Mesenteric fat pad (tissue), 1 donor: ENCODE measurements at places on chromosomes 11 and 22.

- DNase-seq: no peak
These were observed 5.0 kb downstream of the SEZ6L start for GRCh38 chr22:26174280-26174679.

DNA sequence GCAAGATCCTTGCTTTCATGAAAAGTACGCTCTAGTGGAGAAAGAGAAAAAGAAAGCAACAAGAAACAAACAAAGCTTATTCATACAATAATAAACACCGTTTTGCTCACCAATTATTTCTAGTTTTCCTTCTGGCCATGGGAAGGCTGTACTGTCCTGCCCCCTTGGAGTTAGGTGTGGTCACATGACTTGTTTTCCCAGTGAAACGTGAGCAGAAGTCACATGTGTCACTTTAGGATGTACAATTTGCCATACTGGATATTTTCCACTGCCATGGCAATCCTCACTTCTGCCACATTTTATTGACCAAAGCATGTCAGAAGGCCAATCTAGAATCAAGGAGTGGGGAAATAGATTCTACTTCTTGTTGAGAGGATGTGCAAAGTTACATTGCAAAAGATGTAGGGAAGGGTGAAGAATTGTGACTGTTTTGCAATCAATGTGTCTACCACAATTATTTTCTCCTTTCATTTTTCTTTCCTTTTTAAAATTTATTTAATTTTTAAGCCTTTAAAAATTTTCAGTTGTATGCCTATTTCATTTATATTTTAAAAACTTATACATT, 24.3 kb upstream of the TRAF6 start:
- no peak for DNase-seq

DNA sequence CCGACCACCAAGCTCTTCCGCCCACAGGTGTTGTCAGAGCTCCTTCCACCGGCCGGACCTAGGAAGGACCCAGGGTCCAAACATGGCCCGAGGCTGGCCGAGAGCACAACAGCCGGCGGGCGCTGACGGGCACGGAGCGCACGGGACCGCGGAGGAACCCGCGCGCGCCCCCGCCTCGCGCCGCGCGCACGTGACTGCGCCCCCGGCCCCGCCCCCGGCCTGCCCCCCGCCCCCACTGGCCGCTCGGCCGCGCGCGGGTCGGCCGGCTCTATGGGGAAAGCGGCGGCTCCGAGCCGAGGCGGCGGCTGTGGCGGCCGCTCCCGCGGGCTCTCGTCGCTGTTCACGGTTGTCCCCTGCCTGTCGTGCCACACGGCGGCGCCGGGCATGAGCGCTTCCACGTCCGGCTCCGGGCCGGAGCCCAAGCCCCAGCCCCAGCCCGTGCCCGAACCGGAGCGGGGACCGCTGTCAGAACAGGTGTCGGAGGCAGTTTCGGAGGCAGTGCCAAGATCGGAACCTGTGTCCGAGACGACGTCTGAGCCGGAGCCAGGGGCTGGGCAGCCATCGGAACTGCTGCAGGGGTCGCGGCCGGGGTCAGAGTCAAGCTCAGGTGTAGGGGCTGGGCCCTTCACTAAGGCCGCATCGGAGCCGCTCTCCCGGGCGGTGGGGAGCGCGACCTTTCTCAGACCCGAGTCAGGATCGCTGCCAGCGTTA, at the start of gene OSBP2:
TSS of gene OSBP2 (plus strand) at position 235 of the 711 bp plus-strand sequence. CDS start at position 271, 36 bp downstream.
- peak; percentile 87 for DNase-seq

GRCh38 chr11:95715777-95716241, 73.8 kb downstream of the FAM76B start:
- DNase-seq: no peak

DNA sequence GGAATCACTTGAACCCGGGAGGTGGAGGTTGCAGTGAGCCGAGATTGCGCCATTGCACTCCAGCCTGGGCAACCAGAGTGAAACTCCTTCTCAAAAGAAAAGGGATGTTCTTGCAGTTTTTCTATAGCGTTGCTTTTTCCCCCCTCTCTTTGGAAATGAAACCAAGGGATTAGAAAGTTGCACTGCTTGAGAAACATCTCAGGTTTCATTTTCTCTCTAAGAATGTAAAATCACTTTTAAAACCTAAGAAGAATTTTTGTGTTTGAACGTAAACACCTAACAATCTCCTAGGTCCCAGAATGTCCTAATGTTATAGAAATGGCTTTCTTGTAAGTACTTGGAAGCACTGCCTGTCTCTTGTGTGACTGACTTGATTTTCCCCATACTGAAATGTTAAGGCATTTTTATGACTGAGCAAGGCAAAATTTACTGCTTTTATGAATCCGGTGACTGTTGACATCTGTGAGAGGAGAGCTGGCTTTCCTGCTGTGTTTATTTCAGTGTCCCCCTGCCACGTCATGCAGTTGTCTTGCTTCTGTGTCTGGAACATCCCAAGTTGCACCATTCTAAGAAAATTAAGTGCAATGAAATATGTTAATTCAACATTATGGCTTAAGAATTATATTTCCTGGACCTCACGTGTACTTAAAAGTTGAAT, 37.7 kb downstream of the NF2 start:
- no peak for DNase-seq

DNA sequence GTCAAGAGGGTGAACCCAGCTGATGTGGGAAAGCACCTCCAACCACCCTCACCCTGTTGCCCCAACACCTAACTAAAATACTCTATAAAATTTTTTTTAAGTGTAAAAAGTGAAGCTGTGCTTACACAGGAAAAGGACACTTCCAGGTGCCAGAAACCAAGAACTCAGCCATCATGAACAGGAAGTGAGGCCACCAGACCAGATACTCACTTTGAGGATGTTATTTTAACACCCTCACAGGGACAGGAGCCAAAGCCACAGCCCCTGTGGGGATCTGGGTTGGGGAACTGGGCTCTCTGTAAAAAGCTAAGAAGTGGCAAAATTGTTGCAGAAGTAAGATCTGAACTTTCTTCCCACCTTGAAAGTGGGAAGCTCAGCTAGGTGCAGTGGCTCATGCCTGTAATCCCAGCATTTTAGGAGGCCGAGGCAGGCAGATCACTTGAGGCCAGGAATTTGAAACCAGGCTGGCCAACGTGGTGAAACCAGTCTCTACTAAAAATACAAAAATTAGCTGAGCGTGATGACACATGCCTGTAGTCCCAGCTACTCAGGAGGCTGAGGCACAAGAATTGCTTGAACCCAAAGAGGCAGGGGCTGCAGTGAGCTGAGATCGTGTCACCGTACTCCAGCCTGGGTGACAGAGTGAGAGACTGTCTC, 3.8 kb downstream of the RSPH14 start:
- no peak for DNase-seq

- DNase-seq: no peak
These were observed 53.3 kb downstream of the PANX1 start for GRCh38 chr11:94181943-94182342.

DNA sequence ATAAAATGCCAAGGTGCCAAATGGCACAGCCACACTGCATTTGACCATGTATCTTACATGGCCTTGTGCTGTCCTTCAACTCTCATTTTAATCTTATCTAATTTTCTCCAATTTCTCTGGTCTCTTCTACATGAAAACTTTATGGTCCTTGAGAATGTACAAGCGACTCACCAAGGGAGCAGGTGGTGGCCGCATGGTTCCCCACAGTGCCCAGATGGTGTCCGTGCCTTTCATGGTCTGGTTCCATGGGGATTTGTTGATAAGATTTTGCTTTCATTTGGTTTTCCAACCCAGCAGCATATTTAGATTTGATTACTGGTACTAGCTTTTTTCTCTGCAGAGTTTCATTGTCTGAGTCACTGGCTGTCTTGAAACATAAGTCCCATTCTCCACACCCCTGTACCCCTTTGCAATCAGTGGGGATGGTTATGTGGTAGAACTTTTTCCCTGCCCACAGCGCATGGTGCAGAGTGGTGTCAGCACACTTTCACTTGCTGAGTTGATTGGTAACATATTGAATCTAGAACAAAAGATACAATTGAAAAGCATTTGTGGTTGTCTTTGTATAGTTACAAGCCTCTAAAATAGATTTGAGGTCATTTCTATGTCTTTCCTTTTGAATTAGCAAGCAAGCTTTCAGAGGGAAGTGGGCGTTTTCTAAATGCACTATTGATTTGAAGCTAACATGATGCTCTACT, 24.1 kb downstream of the ZNRF3 start:
- peak; percentile 16 for DNase-seq

- no peak for DNase-seq
These were observed 44.4 kb downstream of the INSC start for GRCh38 chr11:15159085-15159484.

DNA sequence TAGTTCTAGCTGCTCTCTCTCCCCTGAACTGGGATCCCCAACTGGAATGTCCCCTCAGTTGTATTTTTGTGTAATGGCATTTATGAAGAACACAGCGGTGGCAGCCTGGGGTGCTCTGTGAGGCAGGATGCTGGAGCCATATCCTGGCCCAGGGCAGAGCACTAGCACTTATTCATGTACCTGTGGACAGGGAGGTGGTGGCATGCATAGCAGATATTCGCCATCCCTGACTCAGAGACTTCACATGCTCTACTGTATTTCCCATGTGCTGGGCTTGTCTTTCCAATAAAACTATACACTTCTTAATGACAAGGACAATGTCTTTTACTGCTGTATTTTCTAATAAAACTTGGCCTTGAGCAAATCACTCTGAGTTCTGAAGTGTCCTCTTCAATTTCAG, 125.3 kb downstream of the ADAMTS15 start:
- no peak for DNase-seq

GRCh38 chr22:49739138-49739537, 88.5 kb downstream of the BRD1 start:
- no peak for DNase-seq

- DNase-seq: no peak
These were observed 6.3 kb upstream of the NDUFV1 start for GRCh38 chr11:67600324-67601029.

- no peak for DNase-seq
These were observed 396.9 kb upstream of the CADM1 start for GRCh38 chr11:115901069-115901468.
